ENCODE measurements at places on chromosomes 5 and 9.

GRCh38 chr5:135719428-135720063 is 114.9 kb upstream of the SLC25A48 start:
- DNase-seq = no peak

DNA sequence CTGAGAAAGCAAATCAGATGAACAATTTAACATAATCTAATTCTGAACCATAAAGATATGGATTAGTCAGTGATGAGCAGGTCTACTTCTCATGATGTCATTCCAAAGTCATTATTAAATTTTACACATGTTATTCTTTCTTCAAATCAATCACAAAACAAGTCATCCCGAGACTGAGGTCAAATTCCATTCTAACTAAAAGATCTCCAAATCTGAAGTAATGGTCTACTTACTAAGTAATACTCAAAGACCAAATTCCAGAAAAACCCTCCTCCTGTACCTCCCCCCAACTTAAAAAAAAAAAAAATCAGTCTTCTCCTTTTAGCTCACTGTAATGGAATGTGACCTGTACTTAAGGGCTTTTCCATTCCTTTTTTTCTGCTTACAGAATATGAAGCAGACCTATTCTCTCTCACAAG is 4.7 kb downstream of the PFDN1 start:
- no peak for DNase-seq

DNA sequence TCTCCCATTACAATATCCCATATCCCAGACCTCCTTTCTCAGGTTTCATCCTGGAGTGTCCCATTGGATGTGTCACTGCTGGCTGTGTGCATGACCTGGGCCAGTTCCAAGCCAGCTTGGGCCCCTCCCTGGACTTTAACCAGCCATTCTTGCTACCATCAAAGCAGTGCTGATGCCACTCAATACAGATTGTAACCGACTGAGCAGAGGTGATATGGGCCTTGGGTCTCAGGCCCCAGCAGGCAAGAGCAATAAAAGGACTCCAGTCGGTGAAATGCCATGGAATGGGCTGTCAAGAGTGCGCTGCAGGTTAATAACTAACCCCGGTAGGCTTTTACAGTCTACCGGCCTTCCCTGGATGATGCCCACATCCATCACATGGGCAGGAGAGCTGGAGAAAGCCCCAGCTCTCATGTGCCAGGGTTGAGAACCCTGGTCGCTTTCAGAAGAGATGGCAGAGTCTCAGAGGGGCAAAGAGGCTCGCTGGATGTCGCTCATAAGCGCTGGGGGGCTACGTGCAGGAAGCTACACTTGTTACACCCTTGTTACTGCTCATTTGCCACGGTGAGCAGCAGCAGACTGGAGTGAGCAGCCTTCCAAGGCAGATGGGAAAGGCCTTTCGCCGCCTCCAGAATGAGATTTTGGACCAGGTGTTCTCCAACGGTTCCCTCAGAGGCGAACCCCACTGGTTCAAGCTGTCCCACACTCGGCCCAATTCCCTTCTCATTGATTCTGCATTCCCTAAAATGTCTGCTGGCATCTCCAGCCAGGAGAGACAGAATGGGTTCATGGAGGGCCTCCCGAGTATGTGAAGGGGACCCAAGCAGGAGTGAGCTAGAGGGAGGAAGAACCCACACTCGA is 13.2 kb downstream of the EPB41L4B start:
- no peak for DNase-seq

- no peak for DNase-seq
These were observed 109.5 kb upstream of the DPYSL3 start for GRCh38 chr5:147619281-147619878.

Data from T-cell (primary cell).